IMR-90 (cell line): ENCODE measurements at places on chromosomes 1 and 21.

GRCh38 chr1:71944006-71944405, 338.3 kb downstream of the NEGR1 start:
- no peak for DNase-seq

DNA sequence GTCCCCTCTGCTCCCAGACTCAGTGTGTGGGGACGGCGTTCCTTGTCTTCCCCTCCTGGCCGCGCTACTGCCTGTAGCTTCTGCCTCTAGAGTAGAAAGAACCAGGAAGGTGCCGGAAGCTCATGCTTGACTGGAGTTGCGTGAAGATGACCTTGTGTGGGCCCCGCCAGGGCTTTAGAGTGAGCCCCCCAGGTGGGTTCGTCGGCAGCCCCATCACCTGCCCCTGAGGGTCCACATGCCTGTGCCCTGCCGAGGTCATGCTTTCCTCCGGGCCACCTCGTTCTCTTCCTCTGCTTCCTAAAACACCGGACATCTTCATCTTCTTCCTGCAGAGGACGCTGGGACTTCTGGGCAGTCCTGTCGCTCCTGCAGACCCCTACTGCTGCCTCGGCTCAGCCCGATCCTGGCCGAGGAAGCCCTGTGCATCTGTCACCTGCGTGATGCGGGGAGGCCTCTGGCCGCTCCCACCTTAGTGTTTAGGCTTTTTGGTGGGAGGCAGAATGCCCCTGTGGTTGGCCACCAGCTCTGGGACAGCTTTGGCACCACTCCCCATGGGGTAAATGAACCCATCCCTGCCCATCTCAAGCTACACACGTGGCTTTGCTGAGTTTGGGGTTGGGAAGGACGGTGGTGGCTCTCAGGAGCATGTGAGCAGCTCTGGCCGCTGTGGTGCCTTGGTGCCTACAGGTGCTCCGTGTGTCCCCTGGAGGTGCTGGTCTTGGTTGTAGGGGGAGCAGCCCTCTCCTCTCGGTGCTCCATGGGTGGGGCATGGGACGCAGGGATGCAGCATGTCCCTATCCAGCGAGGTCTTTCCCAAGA, 12.3 kb downstream of the OBSCN start:
- DNase-seq, result no peak

- no peak for DNase-seq
Observed at GRCh38 chr1:212207822-212208520, 77.2 kb upstream of the PPP2R5A start.

- DNase-seq, result no peak
Observed at GRCh38 chr1:48793863-48794262, 17.2 kb upstream of the BEND5 start.

GRCh38 chr1:213987927-213988506, at the start of gene PROX1:
TSS of gene PROX1 (plus strand) at chr1:213987973. CDS start at chr1:213996536, 8,563 bp downstream.
- DNase-seq, result peak; percentile 87

GRCh38 chr1:220877377-220878095, 1.7 kb upstream of the HLX start:
- no peak for DNase-seq

- no peak for DNase-seq
Observed at GRCh38 chr1:41557751-41558455, 73.4 kb upstream of the EDN2 start.

DNA sequence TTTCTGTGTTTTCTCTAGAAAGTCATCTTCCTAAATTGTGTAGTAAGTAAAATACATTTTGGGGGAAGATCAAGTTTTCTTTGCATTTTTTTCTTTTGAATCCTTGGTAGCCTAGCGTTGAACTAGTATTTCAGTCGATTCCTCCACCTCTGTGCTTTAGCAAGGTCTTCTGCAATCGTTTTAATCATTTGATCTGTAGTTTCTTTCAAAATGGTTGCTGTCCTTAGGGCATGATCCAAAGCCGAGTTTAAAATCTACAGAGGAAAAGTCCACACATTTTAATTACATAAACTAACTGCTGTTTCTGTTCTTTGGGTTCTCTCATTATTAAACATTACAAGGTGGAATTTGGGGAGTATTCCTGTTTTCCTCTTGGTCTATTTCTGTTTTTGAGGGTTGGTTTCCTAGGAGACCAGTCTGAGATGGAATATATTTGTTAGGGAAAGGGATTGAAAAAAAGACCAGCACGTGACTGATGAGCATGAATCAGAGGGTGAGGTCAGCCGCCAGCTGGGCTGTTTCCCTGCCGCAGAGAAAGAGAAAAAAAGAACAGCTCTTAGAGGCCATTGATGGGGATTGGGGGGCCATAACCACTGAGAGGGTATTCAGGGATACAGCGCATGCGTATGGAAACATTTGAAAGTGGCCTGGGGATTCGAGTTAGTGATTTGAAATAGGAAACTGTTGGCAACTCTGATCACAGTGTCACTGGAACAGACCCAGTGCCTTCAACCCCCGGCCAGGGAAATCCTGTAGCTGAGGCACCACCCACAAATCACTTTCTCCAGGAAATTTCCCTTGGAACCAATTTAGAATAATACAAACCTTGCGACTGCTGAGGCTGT, 40.6 kb downstream of the AKNAD1 start:
- peak; percentile 93 for DNase-seq

DNA sequence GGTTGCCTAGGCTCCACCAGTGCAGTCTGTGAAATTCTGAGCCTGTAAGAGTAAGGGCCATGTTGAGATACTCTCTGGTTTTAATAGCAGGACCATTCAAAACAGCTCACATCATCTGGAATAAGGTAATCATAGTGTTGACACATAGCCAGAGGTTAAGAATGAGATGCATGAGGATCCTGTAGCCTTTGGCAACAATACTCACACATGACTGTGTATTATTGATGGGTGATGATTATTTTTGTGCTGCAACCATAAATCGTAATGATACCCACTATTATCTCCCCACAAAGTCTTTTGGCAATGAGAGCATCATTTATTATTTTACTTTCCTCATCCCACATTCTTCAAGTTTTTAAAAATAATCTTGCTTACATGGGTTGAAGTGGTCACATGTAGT, 35.5 kb downstream of the KCNK2 start:
- DNase-seq, result no peak

GRCh38 chr1:118649369-118650106, 338.6 kb downstream of the TBX15 start:
- DNase-seq, result no peak

DNA sequence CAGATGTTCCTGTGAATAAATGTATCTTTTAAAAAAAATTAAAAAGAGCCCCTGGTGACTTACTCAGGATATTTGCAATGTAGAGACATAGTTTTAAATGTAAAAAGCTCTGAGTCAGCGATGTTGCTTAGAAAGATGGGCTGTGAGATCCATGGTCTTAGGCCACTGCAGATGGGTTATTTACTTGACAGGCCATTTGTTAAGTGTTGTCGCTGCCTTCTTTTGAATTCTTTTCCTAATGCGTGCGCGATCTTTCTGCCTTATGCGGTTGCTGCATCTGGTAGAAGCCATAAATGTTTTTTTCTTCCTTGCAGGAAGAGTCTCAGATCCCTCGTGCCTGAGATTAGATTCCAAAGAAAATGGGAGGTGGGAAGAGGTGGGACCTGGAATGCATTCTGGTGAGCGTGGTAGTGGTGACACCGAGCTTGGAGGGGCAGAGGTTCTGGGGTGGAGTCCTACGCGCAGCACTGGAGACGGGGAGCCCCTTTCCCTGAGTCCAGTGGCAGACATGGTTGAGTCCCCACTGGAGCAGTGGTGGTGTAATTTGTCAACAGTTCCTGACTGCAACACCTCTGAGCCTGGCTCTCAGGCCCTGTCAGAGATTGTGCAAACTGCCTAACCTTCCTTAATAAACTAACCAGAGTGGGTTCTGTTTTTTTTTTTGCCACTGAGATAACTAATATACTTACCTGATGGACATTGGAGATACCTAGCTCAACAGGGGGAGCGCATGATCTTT, 197.2 kb downstream of the HHAT start:
- DNase-seq, result peak; percentile 46

DNA sequence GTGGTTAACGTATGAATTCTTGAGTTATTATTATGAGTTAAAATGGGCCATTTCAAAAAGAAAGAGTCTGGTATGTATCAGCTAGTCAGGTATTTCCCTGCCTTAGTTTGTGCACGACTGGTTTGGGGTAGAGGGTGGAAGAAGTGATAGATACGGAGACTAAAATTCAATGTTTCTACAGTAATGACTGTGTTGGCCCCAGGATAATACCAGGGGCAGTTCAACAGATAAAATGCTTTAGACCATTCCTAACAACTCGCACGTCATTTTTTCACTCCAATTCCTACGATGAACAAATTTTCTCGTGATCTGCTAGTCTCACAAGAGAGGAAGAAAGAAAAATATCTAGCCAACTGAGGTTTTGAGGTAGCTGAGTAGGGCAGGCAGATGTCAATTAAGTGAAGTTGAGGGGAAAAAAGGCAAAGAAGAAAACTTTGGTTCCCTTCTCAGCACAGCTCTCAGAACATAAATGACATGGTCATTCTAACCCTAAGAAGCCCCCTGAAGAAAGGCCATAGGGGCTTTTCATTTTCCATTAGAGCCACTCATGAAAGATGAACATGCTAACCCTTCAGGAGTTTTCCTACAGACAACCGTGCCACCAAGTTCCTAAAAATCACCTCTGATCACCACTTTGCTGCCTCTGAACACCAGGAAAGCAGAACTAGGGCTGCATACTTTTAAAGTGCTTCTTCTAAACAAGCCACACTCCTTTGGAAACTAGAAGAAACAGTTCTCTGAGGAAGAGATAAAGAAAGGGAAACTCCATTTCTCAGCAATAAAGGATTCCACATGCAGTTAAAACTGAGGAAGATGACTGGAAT, 5.6 kb downstream of the MCOLN2 start:
- no peak for DNase-seq

GRCh38 chr1:116408193-116408592, 35.1 kb downstream of the ATP1A1 start:
- no peak for DNase-seq

- DNase-seq, result no peak
Observed at GRCh38 chr1:151822404-151822803, 9.2 kb downstream of the RORC start.

GRCh38 chr1:61844006-61844405, 101.7 kb downstream of the PATJ start:
- DNase-seq, result no peak
